ENCODE measurements at places on chromosomes 7 and 10.
A peak's percentile ranks its signal among the peaks of the same experiment; 100 is the strongest.

- DNase-seq: no peak
These were observed 269.4 kb upstream of the SEMA3D start for GRCh38 chr7:85456254-85456653.

DNA sequence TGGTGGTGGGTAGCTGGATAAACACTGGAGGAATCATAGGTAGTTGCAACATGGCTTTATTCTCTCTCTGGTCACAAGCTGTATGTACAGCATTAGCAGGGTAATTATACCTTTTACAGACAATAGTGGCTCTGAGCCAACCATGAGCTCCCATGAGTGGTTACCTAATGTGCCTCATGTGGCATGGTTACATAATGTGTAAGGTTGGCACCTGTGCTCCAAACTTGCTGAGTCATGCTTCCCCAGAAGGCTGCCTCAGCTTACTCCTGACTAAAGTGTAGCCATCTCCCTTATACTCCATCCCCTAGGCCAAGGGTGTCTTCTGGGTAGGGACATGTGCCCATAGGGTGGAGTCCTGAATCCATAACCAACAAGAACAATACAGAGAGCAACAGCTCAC is 345.3 kb upstream of the SEMA3C start:
- DNase-seq: no peak

- DNase-seq: no peak
These were observed 1124.4 kb downstream of the NXPH1 start for GRCh38 chr7:9557853-9558252.

DNA sequence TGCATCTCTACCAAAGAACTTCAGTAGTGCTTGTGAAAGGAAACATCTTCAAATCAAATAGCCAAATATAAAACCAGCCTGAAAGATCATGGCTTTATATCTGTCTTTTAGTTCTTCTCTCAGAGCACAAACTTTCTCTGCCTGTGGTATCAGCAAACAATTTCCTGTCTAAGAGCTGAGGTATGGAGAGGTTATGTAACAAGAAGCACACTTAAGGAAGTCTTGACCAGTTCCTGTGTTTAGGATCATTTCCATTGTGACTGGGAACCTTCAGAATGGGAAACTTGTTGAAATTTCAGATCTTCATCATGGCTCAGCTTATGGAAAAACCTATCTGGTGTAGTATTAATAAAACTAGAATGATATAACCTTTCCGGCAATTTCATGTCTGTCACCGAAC is 148.8 kb downstream of the MBL2 start:
- no peak for DNase-seq

GRCh38 chr7:87735360-87735759 is 107.2 kb downstream of the RUNDC3B start:
- DNase-seq: no peak

DNA sequence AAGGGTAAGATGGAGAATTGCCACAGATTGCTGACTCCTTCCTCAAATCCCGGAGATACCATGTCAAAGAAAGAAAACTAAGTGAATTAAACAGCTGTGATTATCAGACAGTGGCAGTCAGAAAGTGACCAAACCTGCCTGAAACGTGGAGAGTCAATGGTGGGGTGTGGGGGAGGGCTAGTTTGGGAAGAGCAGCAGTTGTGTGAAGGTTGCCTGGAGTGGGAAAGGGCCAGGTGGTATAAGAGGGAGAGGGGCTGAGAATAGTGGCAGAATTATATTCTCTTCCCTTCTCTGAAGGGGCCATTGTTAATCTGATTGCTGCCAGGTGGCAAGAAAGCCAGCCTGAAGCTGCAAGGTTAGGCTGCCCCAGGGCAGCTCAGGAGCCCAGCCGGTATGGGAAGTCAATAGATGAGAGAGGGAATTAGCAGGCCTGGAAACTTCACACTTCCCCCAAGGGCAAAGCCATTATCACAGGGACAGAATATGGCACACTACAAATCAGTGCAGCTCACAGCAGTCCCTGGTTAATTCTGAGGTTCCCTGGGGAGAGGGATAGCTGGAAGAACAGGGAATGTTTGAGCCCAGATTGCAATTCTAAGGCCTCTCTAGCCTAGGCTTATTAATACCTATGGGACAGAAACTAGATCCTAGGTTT is 83.9 kb upstream of the ITGB1 start:
- DNase-seq: no peak

- no peak for DNase-seq
These were observed 3.1 kb downstream of the CYREN start for GRCh38 chr7:135167365-135167917.

DNA sequence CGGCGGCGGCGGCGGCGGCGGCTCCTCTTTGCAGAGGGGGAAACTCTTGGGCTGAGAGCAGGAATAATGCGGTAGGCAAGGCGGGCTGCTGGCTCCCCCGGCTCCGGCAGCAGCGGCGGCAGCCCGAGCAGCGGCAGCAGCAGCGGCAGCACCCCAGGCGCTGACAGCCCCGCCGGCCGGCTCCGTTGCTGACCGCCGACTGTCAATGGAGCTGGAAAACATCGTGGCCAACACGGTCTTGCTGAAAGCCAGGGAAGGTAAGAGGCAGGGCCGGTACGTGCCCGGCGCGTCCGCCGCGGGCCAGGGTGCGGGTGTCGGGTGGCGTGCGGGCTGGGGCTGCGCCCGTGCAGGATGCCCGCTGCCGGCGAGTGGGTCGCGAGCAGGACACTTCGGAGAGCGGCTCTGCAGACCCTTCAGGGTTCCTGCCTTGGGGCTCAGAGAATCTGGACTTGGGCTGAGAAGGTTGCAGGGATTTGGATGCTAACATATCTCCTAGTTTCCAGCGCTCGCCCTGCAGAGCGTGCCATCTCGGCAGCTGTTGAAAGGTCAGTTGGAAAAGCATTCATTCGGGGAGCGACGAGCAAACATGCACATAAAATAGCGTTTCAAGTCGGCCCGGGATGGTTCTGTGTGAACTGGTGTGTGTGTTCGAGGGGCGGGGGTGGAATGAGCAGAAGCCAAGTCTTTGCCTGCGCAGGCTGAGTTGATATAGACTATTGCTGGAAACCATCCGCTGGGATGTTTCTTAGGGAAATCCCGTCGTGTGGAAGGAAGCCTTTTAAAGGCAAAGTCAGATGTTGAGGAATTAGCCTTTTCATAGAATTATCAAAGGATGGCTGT is 562 bp downstream of the GRK5 start:
- DNase-seq: no peak

DNA sequence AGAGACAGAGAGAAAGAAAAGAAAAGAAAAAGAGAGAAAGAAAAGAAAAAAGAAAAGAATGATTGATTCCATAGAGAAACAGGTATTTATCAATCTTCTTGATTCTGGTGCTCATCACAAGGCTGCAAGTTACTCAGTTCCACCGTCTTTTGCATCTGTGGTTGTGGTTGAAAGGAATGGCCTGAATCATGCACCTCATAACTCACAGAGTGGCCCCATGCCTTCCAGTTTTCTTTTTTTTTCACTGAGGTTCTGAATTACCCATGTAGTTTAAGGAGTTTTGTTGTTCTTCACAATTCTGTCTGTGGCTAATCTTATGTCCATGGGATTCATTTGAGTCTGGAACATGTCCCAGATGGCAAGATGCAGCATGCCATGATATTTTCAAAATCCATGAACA is 156.0 kb downstream of the ZNF33B start:
- DNase-seq: no peak

GRCh38 chr10:7365027-7365745 is 45.6 kb downstream of the SFMBT2 start:
- DNase-seq: no peak

GRCh38 chr10:132509506-132510173 is 27.9 kb upstream of the INPP5A start:
- no peak for DNase-seq

DNA sequence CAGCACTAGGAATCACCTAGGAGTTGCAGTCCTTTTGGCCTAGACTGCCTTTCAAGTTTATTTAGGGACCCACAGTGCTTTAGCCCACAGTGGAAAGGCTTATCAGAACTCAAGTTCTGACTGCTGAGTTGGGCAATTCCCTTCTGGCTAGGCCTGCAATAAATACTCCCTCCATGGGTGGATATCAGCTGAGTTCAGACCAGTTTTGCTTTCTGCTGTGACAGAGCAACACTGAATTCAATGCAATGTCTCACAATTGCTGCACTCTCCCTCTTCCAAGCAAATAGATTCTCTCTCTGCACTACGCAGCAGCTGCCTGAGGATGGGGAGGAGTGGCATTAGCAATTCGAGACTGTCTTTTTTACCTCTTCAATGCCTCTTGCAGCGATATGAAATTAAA is 1153.3 kb downstream of the SORCS1 start:
- no peak for DNase-seq

GRCh38 chr10:72470666-72471065 is 115.9 kb upstream of the DNAJB12 start:
- no peak for DNase-seq

DNA sequence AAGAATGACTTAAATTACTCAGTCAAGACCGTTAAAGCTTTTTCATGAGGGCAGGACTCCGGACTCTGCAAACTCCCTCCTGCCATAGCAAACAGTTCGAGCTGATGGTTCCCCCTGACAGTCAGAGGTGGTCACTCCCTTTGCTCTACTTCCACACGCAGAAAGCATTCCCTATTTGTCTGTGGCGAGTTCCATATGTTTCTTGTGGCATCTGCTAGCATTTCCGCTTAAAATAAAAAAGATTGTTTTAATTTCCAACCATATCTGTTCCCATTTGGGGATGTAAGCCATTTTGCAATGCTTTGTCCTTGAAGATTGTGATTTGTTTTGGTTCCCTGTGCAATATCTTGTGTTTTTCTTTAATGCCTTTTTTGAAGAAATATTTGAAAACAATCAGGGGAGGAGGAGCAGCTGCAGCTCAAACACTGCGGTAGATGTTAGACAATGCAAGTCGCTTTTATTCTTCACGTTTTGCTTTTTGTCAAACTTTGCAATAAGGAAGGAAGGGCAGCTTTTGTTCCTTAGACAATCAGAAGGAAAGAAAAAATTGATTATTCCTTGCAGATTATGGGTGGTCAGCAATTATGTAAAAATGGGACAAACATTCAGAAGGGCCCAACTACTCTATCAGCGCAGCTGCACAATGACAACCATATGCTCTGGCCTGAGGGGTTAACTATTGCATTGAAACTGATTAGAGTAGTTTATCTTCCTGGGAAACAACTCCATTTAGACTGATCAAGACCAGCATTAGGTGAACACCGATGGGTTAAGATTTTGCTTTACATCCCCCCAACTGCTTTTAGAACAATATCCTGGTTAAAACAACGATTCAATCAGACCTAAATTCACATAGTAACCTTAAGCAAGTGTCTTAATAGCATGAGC is 425.8 kb upstream of the NRP1 start:
- no peak for DNase-seq

GRCh38 chr7:114631249-114631822 is 216.7 kb downstream of the FOXP2 start:
- no peak for DNase-seq

DNA sequence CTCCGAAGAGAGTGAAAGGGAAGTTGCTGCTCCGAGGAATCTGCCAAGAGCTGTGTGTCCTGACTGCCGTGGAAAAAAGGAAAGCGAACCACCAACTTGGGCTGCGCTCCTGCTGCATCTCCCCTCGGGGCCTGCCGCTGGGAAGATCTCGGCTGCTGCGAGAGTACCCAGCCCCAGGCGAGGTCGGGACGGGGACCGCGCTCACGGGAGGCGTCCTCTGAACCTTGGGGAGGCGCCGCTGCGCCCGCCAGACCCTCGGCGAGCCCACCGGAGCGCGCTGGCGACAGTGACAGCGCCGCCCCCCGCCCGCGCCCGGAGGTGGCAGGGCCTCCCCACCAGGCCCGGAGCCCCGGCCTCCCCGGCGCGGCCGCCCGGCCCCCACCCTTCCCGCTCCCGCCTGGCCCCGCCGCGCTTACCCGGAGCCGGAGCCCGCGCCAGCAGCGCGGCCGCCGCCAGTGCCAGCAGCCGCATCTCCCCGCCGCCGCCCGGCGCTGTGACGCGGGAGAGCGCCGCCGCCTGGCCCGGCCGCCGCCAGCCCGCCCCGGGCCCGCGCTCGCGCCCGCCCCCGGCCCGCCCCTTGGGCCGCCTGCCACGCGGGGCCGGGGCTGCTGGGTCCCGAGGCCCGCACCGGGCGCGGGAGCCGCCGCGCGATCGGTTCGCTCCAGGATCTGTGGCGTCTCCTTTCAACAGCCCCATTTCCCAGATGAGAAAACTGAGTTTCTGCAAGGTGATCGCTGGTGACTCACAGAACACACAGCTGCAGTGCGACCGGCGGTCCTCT is at the start of gene VSTM4:
TSS of gene VSTM4 (minus strand) at position 508 of the 781 bp plus-strand sequence. CDS start at position 471, 37 bp downstream.
- no peak for DNase-seq

DNA sequence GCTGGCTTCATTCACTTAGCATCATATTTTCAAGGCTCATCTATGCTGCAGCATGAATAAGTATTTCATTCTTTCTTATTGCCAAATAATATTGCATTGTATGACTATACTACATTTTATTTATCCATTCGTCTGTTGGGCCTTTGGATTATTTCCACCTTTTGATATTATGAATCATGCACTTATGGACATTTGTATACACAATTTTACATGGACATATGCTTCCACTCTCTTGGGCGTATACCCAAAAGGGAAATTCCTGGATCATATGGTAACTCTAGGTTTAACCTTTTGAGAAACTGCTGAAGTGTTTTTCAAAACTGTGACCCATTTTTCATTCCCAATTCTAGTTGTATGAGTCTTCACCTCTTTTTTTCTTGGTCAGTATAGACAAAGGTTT is 80.3 kb upstream of the GNAI1 start:
- no peak for DNase-seq

DNA sequence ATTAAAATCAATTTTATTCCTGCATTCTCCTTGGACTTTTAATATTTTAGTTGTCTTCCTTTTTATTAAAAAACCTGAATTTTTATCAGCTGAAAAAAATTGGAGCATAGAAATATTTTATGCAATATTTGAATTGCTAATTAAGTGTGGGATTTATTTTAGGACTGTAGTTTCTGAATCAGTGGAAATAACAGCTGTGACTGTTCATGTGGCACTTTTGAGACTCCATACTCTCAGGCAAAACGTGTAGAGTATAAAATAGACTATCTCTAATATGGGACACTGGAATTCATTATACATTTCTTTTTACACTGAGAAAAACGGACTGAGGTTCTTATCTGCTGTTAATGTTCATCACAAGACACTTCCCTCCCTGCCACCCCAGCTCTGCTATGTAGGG is 558.3 kb upstream of the TPK1 start:
- DNase-seq: no peak

DNA sequence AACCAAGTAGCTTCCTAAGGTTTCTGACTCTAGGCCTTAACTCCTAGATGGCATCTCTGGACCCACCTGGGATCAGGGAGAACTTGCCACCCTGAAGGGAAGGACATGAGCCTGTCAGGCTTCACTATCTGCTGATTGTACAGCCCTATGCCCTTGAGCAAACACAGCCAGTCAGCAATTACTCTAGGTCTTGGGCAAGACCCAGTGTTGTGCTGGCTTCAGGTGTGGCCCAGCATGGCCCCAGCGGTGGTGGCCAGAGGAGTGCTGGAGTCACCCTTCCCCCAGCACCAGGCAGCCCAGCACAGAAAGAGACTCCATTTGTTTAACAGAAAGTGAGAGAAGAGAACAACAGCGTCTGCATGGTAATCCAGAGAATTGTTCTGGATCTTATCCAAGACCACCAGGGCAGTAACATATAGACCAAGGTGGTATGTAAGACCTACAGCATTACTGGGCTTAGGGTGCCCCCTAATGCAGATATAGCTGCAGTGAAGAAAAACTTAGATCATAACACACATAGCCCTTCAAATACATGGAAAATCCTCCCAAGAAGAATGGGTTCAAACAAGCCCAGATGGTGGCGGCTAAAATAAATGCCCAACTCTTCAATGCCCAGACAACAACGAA is 207.7 kb downstream of the MAGI2 start:
- DNase-seq: no peak

- DNase-seq: peak; percentile 23
These were observed 1.8 kb downstream of the RP9 start for GRCh38 chr7:33107136-33108066.
